Fibroblast of skin of scalp (primary cell): ENCODE measurements at places on chromosomes 16 and 17.
A peak's percentile ranks its signal among the peaks of the same experiment; 100 is the strongest.

- no peak for DNase-seq
Measured at GRCh38 chr16:2058872-2059271, 11.1 kb downstream of the TSC2 start.

- DNase-seq, result peak; percentile 90
Measured at GRCh38 chr16:10918294-10919002, 23.8 kb downstream of the DEXI start.

- DNase-seq, result peak; percentile 87
Measured at GRCh38 chr17:39929646-39930407, 2.3 kb downstream of the LRRC3C start.

DNA sequence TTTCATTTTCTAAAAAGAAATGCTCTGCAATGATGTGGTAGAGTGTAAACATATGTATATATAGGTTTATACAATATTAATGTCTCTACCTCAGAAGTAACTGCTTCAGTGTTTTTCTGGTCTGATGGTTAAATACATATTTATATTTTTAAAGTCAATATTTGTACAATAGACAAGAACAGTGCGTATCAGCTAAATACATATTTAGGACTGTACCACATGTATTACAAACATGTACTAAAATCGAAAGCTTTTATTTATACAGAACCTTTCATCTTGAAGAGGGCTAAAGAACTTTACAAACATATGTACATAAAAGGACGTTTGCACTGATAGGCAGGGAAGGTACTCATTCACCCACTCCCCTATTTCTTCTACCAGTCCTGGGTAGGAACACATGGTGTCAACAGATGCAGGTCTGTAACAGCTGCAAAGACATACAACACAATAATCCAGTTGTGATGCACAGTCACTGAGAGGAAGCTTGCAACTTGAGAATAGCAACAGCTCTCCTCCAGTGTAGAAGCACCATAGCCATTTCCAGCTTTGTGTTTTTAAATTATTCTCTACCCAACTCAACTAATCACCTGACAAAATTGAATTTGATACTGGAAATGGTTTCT lies 206.9 kb upstream of the C17orf78 start:
- DNase-seq, result no peak

- DNase-seq, result no peak
Measured at GRCh38 chr16:2083876-2084780, 36.3 kb downstream of the TSC2 start.

- DNase-seq, result no peak
Measured at GRCh38 chr16:84949772-84950436, 61.4 kb downstream of the ZDHHC7 start.

DNA sequence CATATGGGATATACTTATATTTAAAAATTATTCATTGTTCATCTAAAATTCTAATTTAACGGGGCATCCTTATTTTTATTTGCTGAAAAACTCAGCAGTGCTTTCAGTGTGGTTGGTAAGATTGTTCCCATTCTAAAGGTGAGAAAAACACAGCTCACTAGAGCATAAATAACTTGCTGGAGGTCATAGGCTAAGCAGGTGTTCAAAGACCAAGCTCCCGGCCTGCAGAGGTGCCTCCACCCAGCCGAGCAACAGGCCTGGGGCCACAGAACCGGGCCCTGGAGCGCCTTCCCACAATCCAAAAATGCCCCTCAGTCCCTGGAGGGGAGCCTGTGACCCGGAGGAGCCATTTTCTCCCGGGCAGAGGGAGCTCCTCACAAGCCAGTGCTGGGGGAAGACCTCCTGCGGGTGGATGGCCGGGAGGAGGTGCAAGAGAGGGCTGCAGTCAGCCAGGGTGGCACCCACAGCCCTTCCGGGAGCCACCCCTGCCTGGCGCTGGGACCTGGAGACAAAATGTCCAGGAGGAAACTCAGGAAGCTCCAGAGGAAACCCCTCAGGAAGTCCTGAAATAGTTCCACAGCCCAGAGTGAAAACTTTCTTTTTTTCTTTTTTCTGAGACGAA lies 14.7 kb downstream of the ABR start:
- no peak for DNase-seq

DNA sequence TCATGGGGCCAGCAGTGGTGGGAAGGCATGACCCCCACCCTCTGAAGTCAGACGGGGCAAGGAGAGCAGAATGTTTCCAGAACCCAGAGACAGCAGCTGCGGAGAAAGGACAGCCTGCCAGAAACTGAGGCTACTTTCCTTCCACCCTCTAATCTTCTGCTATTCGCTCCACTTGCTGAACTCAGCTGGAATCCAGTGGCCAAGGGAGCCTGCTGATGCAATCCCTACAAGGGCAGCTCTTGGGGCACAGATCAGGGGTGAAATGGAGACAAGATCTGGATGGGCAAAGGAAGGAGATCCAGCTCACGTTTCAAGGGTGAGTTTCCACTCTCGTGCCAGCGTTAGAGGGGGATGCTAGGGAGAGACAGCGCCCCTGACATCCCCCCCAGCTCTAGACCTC lies 479.1 kb downstream of the SLC39A11 start:
- peak; percentile 43 for DNase-seq

DNA sequence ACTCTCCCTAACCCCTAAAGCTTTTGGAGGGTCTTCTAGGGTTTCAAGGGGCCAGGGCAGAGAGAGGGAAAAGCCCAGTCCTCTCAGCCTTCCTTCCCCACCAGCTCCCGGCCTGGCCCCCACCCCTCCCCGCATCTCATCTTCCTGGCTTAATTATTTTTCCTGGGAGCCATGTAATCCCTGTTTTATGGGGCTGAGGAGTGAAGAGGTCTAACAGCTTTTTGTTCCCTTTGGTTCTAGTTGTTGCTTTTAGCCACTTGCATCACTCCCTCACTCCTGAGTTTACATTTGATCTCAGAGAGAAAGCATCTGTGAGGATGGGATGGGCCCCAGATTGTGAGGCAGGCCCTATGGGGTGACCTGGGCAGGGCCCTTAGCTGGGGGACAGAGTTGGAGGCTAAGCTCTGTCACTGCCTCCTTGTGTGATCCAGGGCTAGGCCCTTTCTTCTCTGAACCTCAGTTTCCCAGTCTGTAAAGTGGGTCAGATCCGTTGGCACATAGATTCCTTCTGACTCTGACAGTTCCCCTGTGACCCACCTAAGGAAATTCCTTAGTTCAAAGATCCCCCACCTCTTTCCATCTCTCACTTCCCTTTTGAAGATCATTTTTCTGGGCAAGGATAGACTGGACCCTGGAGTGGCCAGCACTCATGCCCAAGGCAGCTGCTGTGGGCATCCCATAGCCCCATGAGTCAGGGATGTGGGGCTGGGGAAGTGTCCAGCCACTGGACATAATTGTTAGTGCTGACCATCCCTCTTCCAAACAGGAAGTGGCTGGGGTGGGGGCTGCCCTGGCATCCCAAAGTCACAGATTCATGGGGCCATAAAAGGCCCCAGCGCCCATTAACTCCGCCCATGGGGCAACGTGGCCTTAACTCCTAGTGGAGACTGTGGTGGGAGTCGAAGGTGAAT lies 20.1 kb downstream of the UNC119 start:
- no peak for DNase-seq

GRCh38 chr17:73215447-73215846 lies 22.6 kb downstream of the COG1 start:
- no peak for DNase-seq

DNA sequence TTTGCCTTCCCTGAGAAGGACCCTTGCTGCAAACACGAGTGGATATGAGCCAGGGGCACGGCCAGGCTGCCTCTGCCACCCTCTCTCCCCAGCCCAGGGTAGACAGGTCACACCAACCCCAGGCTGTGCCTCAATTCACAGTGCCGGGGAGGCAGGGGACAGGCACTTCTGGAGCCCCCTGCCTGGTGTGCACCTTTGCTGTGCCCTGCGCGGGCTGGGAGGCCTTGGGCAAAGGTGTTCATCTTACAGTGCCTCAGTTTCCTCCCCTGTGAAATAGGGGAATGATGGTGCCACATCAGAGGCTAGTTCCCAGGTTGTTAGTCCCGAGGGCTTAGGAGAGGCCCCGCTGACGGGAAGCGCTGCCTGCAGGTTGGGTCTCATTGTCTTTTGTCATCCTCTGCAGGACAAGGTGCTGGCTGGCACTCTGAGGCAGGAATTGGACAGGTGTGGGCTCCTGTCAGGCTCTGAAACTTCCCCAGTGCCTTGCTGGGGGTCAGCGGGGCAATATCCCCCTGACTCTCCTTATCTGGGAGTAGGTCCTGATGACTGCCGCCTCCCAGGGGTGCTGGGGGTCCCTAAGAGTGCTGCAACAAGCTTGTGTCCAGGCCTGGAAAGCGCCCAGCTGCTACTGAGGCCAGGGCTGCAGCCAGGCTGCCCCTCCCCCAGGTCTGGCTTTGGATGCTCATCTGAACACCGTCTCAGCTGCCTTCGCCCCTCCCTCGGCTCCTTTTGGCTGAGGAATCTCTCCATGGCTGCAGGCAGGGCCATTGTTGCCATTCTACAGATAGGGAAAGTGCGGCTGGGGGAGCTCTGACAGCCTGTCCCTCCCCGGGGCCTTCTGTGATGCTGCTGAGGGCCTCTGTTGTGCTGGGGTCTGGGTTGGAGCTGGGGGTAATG lies 3.1 kb downstream of the PRSS21 start:
- DNase-seq, result no peak
